Activated naive CD4-positive, alpha-beta T cell treated with anti-CD3 and anti-CD28 coated beads for 36 hours (primary cell): ENCODE measurements at places on chromosomes 7 and 10. TPM values are rescaled to one million over a fixed set of nuclear protein-coding genes. Genes with fewer than 3 reads are reported as not detected.

DNA sequence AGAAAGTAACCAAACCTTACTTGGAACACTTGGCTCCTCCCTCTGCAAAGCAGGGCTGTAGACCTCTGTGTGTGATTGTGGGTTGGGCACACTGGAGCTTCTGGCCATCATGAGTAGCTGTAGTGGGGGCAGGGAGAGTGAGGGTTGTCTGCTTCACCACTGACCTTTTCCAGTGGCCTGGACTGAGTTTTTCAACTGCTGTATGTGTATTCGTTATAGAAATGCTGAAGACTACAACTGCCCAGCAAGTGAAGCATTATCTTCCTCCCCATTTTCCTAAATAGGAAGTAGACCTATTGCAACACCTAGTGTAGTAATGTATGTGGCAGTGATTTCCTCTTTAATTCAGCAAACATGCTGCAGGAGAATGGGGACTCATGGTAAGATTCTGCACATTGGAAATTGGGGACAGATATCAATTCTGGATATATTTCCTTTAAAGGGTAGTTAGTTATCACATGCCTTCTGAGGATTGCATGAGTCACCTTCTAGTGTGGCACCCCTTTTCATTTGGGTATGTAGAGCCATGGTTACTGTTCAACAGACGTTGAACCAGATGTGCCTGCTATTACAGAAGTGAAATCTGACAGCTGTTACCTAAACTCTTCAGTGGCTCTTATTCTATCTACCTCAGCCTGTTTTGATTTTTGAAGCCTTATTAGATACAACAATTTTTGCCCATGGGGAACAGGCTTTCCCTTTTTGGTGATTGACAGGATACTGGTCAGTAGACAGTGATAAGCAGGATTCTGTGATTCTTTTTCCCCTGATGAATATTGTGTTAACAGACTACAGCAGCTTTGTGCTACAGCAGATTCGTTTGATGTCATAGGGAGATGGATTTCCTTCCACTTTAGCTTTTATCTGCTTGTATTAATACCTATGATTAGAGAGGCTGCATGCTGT is 130.9 kb downstream of the SND1 start:
- DNase-seq = no peak

- no peak for DNase-seq
Observed at GRCh38 chr7:19665399-19666008, 43.3 kb downstream of the POLR1F start.

- no peak for DNase-seq
Observed at GRCh38 chr7:127940381-127941160, 90.7 kb downstream of the LRRC4 start.

DNA sequence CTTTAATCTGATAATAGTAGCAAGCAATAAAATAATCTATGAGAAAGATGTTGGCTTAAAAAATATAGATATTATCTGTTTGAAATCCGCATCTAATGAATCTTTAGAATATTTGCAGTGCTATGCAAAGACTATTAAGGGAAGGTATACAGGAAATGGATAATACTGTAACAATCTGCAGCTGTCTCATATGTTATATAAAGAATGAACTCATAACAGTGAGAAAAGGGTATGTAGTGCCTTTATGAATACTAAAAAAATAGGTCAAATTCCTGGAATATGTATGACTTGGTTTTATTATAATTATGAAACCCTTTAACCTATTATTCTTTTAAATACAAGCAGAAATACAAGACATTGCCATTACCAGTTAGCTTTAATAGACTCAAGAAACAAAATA is 105.1 kb upstream of the GPR22 start:
- DNase-seq = no peak

- DNase-seq = no peak
Observed at GRCh38 chr7:140518370-140519006, 39.2 kb upstream of the MKRN1 start.

- no peak for DNase-seq
Observed at GRCh38 chr10:73819513-73820093, 8.2 kb upstream of the NDST2 start.

Gene SLC16A9
- 0.86 TPM for total RNA-seq

Gene CACNB2
- total RNA-seq = not detected
